ENCODE measurements at places on chromosomes 11 and 22.

DNA sequence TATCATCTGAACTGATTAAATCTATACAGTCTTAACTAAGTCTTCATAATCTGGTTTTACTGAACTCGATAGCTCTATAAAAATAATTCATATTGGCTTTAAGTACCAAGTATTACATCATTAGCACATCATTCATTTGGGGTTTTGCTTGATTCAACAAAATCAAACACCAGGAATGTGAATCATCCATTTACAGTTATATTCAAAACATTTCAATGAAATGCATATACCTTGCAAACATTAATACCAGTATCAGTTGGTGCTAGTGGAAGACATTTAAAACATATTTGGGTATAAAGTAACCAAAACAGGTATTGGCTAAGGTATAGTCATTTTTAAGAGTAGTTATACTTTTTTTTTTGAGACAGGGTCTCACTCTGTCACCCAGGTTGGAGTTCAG lies 12.2 kb upstream of the CCDC89 start:
- no peak for DNase-seq

DNA sequence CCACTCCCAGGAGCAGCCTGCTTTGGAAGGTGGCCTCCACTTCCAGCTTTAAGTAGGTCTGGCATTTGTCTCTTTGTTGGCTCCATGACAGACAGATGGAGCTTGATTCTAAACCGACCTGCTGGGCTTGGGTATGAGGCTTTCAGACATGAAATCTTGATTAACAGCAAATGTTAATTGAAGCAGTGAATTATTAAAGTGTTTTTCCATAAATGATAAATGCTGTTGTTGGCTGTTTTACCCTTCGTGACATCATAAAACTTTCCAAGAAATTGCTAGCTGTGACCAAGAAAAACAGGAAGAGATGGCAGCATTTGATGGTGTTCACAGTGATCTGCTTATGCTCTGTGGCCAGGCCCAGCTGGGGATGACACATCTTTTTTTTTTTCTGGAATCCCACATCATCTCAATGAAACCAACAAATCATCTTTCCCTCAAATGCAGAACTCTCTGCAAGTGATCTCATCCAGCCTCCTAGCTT lies 66.1 kb downstream of the RBMXL2 start:
- DNase-seq, result no peak

- DNase-seq, result no peak
Measured at GRCh38 chr22:40250608-40251007, 72.9 kb downstream of the TNRC6B start.

DNA sequence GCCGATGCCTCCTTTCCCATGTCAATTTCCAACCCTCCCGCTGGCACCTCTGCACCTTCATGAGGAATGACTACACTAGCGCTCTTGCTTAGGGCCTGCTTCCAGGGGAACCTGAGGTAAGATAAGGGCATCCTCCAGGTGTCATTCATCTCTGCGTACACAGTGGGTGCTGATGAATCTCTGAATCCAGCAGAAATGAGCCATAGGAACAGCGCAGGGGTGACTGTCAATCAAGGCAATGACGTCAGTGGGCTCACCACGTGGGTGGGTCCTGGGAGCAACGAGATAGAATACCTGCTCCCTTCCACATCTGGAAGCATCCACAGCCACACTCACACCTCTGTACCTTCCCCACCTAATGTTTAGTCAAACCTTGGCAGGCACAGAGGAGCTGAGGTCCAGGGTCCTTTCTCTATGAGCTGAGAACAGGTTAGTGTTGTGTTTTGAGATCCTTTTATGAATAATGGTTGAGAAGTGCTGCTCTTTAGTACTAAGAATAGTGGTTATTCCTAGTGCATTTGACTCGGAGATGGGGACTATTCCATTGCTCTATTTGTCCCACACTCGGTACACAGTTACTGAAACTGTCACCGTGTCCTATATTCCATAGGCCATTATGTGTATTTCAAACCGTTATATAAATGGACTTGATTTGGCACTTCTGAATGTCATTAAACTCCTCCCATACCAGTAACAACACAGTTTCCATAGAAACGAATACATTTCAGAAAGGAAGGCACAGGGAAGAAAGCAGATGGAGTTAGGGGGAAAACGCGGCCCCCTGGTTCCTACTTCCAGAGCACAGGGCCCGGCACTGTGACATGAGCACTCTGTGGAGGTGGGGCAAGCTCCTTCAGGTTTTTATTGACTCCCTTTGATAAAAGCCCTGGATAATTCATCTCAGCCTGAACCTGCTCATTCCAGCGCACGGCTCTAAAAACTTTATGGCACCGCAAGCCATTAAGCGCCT lies 193.4 kb downstream of the ST3GAL4 start:
- DNase-seq, result no peak

GRCh38 chr22:28105413-28105812 lies 186.4 kb upstream of the PITPNB start:
- no peak for DNase-seq

Data from stimulated activated CD4-positive, alpha-beta T cell treated with anti-CD3 and anti-CD28 coated beads, Interleukin-2, amount 100 ng/mL, for 48 hours (primary cell).